ENCODE measurements at places on chromosomes 2 and 18.
A peak's percentile ranks its signal among the peaks of the same experiment; 100 is the strongest.

- DNase-seq = no peak
Observed at GRCh38 chr2:628651-629050, 48.6 kb downstream of the TMEM18 start.

- DNase-seq = no peak
Observed at GRCh38 chr18:54335638-54336173, 22.0 kb downstream of the STARD6 start.

DNA sequence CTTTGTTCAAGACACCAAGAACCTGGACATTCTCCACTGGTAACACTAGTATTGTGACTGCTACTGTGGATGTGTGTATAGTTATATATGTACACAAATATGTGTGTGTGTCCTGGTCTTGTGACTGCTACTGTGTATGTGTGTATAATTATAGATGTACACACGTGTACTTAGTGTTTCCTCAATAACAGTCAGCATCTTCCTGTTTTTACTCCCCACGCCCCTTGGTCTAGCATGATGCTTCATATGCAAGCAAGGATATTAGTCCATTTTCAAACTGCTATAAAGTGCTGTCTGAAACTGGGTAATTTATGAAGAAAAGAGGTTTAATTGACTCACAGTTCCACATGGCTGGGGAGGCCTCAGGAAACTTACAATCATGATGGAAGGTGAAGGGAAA is 802.7 kb downstream of the RNF144A start:
- DNase-seq = no peak

DNA sequence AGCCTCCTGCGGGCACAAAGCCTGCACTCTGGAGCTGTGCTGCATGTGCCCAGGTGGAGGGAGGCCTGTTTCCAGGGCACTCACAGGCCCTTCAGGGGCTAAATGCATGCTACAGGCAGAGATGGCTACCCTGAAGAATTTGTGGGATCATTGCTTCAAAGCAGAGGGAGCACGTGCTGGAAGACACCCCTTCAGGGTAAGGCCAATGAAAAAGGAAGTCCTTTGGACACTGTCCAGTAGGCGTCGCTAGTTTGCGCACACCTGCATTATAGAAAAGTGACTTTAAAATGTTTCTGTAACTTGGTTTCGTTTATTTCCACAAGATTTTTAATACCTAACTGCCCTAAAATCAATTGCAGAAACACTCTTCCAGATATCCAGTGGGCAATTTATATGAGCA is 325.3 kb downstream of the ZNF516 start:
- no peak for DNase-seq

DNA sequence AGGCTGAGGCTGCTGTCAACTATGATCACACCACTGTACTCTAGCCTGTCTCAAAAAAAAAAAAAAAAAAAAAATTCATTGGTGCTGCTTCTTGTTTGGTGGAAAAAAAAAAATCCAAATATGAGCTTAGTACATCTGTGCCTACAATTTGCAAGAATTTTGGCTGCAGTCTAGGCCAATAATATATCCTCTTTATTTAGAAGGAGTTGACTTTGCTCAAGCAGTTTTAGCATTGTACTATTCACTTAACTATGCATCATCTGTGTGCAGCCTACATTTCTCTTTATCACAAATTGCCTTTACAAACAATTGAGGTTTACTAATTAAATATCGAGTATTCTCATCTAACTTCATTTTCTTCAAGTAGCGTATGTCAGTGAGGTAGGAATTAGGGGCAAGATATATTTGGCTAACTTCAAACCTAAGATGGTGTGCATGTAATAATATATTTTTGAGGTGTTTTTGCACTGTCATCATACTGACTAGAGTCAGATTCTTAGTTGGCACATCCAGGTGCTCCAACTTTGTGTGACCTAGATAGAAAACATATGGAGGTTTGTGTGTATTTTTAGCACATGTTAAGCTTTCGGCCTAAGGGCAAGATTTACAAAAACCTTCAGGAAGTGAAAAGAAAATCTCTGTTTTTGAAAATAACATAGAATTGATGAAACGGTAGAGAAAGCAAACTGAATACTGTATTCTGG is 51.8 kb downstream of the PMS1 start:
- DNase-seq = no peak

GRCh38 chr2:217360781-217361482 is 501.1 kb upstream of the TNP1 start:
- DNase-seq = no peak

DNA sequence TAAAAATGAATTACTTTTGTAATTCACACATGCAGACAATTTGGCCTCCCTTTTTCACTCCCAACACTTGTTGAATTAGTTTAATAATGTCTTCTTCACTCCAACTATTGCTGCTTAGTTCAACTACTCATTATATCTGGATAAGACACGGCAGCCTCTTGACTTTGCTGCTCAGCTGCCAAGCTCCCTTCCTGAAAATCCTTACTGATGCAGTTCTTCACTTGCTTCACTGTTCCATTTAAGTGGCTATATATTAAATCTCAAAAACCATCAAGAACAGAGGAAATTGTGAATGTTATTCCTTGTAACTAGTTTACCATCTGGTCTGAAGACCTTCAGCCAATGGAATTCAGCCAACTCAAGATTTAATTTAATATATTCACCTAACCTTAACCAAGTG is 127.1 kb downstream of the NCOA1 start:
- DNase-seq = no peak

DNA sequence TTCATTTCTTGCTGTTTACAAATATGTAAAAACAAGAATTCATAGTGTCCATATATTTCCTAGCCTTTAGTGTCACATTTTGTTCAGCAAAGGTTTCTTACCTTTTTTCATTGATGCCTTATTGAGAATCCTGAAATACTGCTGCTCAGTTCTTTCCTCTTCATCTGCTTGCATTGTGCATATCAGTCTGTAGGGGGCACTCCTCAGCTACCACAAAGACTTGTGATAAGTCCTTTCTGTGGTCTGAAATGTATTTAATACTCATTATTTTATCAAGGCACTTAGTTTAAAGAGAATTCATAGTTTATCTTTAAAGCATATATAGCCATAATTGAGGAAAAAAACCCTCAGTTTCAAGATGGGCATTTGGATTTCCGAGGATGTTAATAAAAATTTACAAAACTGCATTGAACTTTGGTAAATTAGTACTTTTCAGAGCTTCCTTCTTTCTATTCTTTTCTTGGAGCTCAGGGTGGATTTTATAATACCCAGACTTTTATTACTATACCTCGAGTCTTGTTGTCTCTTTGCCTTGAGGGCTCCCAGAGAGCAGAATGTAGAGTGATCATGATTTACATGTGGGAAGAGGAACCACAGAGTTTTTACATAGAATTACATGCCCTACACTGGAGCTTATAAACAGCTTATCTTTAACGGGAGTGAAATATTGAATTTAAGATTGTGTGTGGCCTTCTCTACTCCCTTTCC is 570.1 kb downstream of the PLCL1 start:
- peak; percentile 9 for DNase-seq

DNA sequence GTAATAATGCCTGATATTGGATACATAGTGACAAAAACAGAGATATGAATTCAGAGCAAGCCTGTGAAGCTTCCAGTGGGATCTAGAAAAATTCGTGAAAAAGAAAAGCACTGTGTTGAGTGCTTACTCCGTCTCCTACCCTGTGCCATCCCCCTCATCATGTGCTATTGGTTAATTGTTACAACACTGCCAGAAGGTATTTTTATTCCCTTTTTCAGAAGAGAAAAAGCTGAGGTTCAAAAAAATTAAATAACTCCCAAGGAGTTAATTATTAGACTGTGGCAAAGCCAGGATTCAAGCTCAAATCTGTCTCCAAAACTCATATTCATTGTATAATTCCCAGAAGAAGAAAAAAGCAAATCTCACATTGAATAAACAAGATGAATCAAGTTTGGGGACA is 735.5 kb upstream of the ACVR2A start:
- no peak for DNase-seq

- DNase-seq = no peak
Observed at GRCh38 chr2:12070153-12070552, 323.7 kb downstream of the LPIN1 start.

DNA sequence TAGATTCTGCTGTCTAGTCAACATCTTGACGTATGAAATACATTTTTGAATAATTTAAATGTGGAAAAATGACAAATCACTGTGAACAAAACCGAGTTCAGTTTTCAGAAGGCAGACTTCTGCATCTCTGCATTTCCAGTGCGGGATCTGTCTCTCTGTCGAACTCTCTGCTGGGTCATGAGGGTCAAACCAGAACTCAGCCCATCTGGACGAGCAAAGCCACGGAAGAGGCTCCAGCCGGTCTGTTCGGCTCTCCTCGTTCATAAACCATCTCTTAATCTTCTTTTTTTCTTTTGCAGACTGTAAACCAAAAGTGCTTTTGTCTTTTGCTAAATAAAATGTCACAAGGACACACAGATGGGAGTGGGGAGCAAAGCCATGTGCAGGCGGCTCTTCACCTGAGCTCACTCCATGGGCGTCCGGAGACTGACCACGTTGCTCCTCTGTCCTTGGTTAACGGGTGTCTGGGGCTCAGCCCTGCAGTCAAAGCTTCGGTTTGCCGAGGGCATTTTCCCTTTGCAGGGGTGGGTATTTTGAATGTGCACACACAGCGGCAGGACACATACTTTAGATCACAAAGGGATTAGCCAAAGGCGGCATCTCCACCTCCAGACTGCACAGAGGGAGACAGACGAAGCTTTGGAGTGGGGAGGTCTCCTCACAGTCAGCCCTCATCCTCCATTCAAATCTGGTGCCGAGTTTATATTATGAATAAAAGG is 737.9 kb upstream of the SALL3 start:
- DNase-seq = no peak

DNA sequence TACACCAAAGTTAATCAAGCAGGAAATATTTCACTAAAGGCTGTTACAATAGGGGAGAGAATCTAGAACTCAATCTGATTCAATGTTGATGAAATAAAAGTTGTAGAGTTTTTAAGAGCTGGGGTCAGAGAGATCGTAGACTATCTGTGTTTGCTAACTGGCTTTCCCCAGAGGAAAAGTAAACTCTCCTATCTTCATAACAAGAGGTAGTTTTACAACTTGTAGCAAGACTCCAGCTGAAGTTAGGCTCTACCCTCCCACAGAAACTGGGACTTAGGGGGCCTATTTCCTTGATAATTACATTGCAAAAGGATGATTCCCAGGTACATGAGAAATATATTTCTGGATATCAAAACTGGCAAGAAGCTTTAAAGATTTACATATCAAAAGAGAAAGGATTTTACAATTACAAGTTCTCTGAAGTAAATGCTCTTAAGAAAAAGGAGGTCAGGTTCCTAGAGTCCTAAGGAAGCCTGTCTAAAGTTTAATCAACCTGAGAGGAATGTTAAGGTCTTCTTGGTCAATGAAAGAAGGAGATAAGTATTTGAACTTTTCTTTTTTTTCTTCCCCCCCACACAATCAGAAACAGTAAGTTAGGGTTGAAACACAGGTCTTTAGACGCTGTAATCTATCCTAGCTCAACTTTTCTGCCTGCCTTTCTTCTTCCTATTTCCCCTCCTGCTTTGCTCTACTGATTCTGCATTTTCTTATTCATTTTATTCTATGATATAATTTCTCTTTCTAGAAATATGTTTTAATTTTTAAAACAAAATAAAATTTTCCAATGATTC is 692.2 kb upstream of the LINC00305 start:
- DNase-seq = no peak

- no peak for DNase-seq
Observed at GRCh38 chr18:11864471-11864870, 13.3 kb downstream of the CHMP1B start.

- DNase-seq = no peak
Observed at GRCh38 chr2:188142636-188143295, 148.9 kb upstream of the GULP1 start.

GRCh38 chr2:8954990-8955389 is 48.5 kb downstream of the MBOAT2 start:
- DNase-seq = no peak

DNA sequence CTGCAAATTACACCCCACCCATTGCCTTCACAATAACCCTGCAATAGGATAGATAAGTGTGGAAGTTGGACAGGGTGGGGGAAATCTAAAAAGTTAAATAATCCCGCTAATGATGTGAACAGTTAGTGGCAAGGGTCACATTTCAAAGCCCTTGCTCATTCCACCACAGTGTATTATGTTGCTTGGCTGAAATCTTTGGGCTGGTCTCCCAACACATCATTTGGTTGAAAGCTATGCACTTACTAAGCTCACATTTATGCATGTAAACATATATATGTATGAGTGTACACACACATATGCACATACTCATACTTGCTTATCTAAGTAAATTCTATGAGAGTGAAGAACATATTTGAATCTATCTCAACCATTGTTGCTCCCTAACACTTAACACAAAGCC is 197.8 kb downstream of the RDH14 start:
- DNase-seq = no peak

DNA sequence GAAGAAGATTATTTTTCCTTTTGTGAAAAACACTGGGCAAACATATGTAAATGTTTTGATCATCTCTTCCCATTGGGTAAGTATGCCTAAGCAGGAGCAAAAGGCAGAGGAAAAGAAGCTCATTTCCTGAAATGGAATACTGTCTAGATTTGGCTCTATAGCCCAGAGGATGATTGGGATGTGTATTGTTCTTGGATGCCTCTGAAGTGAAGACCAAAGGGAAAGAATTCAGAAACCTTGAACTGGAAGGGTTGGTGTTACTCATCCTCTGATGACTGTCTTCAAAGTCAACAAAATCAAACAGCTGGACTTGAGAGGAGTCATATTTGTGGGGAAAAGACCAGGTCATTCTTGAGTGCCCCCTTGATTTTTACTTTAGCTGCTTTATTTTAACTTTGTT is 112.6 kb upstream of the NT5C1B start:
- DNase-seq = no peak

- DNase-seq = no peak
Observed at GRCh38 chr18:46721331-46721730, 35.5 kb downstream of the ST8SIA5 start.

DNA sequence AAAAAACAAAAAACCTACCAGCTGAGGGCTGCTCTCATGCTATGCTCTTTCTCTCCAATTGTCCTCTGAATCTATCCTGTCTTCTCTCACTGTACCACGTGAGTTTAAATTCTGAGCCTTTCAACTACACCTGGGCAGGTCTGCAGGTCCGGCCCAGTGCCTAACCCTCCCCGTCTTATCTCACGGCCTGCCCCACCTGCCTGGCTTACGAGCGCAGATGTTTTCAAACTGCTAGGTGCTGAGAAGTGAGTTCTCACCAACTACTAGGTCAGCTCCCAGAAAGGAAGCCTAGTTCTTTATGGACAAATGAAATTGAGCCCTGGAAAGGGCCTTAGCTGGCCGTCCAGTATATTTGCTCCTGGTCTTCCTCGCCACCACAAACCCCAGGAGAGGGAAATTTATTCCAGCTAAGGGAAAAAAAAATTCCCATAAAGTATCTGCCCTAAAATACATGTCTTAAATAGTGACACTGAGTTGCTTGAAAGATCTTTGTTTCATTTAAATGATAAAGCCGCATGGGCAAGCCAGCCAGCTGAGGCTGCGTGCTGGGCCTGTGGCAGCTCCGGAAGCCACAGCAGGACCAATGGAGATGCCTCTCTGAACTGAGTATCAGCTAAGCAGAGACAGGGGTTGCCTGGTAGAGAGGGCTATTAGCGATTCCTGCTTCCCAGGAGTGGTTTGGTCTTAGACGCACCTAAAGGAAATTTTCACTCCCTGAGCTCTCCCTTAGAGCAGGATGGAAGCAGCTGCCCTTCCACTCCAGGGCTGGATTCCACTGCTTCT is 92.5 kb upstream of the NCK2 start:
- no peak for DNase-seq

All from stimulated activated CD4-positive, alpha-beta T cell treated with anti-CD3 and anti-CD28 coated beads, Interleukin-12 subunit alpha, Interleukin-12 subunit beta, amount 100 ng/mL, for 48 hours (primary cell).